ENCODE measurements at places on chromosomes 1 and 21.
A peak's percentile ranks its signal among the peaks of the same experiment; 100 is the strongest.

GRCh38 chr1:234987415-234988154, 141.1 kb downstream of the TOMM20 start:
- H3K4me3 ChIP-seq: no peak overlapping the region
- peaks cover 4% of the 10 kb centered on the region for H3K4me1 ChIP-seq
- H3K27ac ChIP-seq: peak overlapping the region; percentile 62
- no peaks in the 10 kb centered on the region for H3K27me3 ChIP-seq
- DNase-seq: peak; percentile 74
- no peaks in the 10 kb centered on the region for H3K36me3 ChIP-seq

- H3K4me1 ChIP-seq: peaks cover 13% of the 10 kb centered on the region
- no peaks in the 10 kb centered on the region for H3K36me3 ChIP-seq
- no peaks in the 10 kb centered on the region for H3K27me3 ChIP-seq
- no peak overlapping the region for H3K27ac ChIP-seq
Observed at GRCh38 chr1:175870217-175870616, 126.8 kb upstream of the TNR start.

- peak; percentile 68 for DNase-seq
- H3K4me1 ChIP-seq: peaks cover 8% of the 10 kb centered on the region
- H3K4me3 ChIP-seq: peak overlapping the region; percentile 60
- no peaks in the 10 kb centered on the region for H3K27me3 ChIP-seq
Observed at GRCh38 chr1:18949686-18950400, 6.6 kb downstream of the IFFO2 start.

DNA sequence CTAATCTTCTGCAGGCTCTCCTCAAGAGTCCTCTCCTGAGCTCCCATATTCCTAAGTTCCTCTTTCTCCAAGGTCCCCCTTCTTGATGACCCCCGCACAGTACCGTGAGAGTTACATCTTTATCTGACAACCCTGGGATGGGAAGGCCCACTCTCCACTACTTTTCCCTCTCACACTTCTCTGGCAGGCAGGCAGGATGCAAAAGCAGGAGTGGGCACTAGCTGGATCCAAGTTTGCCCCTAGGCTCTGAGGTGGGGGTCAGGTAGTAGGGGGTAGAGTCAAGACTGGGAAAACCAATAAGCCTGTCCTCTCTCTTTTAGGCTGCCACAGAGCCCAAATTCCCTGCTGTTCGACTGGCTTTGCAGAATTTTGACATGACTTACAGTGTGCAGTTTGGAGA, 3.9 kb downstream of the NSUN4 start:
- no peaks in the 10 kb centered on the region for H3K27me3 ChIP-seq
- no peaks in the 10 kb centered on the region for H3K4me1 ChIP-seq
- DNase-seq: no peak

- 0 out of 2 replicates have a peak, but pooled peaks cover 4% of the 10 kb centered on the region for H3K4me1 ChIP-seq
- peaks cover 80% of the 10 kb centered on the region for H3K36me3 ChIP-seq
- no peak overlapping the region for H3K27ac ChIP-seq
- DNase-seq: no peak
Observed at GRCh38 chr1:236545621-236546169, 21.9 kb downstream of the LGALS8 start.

DNA sequence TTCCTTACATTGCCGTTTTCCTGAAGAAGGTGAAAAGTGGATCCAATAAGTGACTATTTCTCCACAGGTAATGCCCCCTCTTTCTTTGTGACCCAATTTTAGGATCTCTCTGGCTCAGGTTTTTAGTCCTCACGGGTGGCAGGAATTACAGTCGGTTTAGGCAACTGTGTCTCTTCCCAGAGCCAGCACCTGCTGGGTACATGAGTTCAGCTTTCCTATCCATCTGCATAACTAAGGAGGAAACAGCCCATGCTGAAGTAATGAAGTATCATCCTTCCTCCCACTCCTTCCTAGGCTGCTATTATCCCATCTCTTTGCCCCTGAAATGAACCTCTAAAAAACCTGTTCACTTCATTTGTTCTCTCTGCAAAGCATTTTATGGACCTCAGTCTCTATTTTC, 544.6 kb downstream of the NEGR1 start:
- peaks cover 6% of the 10 kb centered on the region for H3K4me1 ChIP-seq
- H3K27ac ChIP-seq: no peak overlapping the region
- no peaks in the 10 kb centered on the region for H3K36me3 ChIP-seq
- DNase-seq: peak; percentile 40

DNA sequence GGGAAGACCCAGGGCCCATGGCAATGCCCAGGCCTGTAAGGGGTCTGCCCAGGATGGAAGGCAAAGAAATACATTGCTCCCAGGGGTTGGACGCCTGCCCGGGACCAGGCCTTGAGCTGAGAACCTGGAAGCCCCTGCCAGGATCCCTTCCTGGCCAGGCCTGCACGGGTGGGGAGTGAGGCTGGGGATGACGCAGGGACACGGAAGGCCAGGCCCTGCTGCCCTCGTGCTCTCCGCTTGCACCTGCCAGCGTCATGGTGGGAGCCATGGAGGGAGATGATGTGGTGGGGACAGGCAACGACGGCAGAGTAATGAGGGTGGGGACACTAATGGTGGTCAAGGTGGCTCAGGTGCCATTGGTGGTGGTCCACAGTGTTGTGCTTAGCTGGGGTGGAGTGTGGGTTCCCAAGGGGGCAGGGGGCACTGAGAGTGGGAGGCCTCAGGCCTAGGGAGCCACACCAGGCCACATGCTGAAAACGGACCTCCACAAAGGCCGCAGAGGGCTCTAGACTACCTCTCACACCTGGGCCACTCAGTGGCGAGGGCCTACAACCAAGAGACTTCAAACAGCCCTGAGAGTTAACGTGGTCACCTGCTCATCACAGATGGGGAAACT, 4.3 kb downstream of the HES3 start:
- H3K27ac ChIP-seq: no peak overlapping the region
- H3K4me3 ChIP-seq: peak overlapping the region; percentile 58
- DNase-seq: no peak

DNA sequence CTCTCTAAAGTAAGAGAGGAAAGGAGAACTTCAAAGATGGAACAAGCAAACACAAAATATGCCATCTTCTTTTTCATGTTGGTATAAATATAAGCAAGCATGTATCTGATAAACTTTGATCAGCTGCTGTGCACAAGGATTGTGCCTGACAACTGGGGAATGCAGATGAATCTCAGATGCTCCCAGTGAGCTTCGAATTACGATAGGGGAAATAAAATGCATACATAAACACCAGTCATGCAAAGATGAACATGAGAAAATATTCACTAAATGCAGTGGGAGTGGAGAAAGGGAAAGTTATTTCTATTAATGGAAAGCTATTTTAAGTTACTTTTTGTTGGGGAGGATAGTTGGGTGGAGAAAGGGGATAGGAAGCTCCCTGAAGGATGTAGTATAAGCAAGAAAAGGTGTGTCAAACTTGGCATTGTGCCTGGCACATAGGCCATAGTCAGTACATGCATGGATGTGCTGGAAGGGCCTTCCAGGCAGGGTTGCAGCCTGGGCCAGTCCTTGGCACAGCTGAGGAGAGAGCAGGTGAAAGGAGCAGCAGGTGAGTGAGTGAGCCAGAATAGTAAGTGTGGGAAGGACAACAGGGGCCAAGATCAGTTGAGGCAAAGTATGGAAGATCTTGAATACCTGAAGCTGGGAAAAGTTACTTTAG, 57.8 kb upstream of the PGD start:
- no peak overlapping the region for H3K4me3 ChIP-seq
- no peak for DNase-seq
- H3K4me1 ChIP-seq: no peaks in the 10 kb centered on the region
- H3K36me3 ChIP-seq: peaks cover 63% of the 10 kb centered on the region

DNA sequence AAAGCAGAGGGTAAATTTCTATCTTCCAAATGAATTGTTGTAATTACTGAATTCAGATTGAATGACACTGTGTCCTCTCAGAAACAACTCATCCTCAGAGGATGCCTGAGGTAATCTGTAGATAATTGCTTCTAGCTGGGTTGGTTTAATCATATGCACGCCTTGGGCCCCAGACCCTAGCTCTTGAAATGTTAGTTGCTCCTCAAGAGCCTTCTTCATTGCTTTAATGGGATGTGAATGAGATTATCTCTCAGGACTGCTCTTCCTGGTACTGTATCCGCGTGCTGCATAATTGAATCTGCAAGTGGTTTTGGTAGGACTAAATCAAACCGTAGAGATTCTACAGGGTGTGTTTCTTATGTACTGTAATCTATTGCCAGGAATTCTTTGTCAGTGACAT, 569.3 kb upstream of the NEGR1 start:
- H3K4me3 ChIP-seq: no peak overlapping the region
- no peaks in the 10 kb centered on the region for H3K27me3 ChIP-seq
- no peak for DNase-seq
- H3K36me3 ChIP-seq: no peaks in the 10 kb centered on the region
- H3K4me1 ChIP-seq: peaks cover 7% of the 10 kb centered on the region
- H3K27ac ChIP-seq: no peak overlapping the region

DNA sequence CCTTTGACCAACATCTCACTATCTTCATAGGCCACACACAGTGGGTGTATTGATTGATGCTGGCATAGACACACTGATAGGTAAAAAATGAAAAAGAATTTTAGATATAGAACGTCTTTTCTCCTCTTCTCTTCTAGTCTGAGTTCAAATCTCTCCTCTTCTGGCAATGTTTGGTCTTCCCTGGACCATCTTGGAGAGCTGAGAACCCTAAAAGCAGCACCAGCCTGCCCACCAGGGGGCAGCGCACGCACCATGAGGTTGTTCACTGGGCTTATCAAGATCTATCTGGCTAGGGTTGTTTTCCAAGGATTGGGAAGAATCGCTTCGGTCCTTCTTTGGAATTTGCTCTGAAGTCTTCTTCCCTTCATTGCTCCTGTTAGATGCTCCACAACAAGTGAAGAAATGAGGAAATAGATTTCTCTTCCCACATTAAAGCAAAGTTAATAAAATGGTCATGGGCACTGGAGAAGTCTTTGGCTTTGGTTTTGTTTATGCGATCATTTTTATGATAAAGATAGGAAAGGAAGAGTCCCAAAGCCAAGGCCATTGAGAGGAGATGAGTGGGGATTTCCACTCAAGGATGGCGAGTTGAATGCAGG, 104.0 kb upstream of the OLIG2 start:
- no peaks in the 10 kb centered on the region for H3K27me3 ChIP-seq
- H3K4me1 ChIP-seq: peaks cover 2% of the 10 kb centered on the region
- peaks cover 5% of the 10 kb centered on the region for H3K36me3 ChIP-seq
- no peak overlapping the region for H3K4me3 ChIP-seq

DNA sequence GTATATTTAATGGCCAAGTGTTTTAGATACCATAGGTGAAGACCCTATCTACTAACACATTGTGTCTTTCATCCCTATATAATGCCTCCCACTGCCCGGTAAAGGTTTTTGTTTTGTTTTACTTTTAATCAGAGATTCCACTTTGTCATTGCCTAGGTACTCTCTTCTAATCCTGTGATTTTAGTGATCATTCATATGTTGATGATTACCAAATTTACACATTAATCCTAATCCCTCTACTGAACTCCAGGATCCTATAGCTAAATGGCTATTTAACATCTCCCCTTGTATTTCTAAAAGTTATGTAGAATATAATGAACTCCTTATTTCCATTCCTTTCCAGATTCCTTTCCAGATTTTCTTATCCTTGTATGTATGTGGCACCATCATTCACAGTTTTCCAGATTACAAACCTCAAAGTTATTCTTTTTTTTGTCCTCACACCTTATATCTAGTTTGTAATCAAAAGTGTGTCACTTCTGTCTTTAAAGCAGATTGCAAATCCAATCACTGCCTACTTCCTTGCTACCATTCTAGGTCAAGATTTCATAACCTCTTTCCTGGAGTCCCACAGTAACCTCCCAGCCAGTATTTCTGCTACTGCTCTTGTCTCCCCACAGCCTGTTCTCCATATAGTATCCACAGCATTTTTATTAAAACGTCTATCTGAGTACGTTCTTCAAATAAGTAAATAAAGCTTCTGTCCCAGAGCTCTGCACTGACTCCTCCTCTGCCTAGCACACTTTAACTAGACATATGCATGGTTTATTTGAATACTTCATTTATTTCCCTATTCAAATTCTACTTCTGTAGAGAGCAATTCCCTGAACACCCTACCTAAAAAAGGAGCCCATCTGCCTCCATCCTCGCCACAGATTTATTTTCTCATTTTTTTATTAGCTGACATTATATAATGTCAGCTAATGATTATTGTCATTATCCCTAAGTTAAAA, 157.8 kb downstream of the KCNT2 start:
- no peak for DNase-seq
- H3K27ac ChIP-seq: no peak overlapping the region
- no peaks in the 10 kb centered on the region for H3K27me3 ChIP-seq
- H3K4me3 ChIP-seq: peak overlapping the region; percentile 2
- H3K4me1 ChIP-seq: peaks cover 4% of the 10 kb centered on the region

DNA sequence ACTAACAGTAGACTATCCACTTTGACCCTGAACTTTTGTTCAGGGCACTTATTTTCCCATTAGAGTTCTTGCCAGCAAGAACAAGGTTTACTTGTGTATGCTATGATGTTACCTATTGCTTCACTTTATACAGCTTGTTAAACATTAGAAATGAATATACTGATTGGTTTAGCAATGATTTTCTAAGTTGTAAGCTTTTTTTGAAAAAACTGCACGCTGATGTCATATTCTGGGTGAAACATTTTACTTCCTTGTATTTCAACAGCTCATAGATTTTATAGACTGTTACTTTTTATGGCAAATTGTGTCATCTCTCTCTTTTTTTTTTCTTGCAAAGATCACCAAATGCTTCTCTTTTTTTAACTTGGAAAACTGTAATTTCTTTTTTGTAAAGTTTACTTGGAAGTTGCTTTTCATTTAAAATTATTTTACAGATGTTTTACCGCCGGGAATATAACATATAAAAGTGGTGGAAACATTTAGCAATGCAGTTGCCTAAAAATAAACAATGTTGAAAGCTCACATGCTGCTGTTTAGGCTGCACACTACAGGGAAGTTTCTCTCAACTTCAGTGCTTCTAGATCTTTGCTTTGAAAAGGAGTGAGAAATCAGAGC, 215.3 kb upstream of the NFIA start:
- no peak overlapping the region for H3K4me3 ChIP-seq
- H3K27ac ChIP-seq: no peak overlapping the region
- no peaks in the 10 kb centered on the region for H3K36me3 ChIP-seq
- DNase-seq: no peak
- peaks cover under 1% of the 10 kb centered on the region for H3K4me1 ChIP-seq

- no peak overlapping the region for H3K27ac ChIP-seq
- no peaks in the 10 kb centered on the region for H3K36me3 ChIP-seq
- no peaks in the 10 kb centered on the region for H3K27me3 ChIP-seq
- no peak for DNase-seq
Observed at GRCh38 chr21:25776440-25776839, 41.7 kb downstream of the GABPA start.

DNA sequence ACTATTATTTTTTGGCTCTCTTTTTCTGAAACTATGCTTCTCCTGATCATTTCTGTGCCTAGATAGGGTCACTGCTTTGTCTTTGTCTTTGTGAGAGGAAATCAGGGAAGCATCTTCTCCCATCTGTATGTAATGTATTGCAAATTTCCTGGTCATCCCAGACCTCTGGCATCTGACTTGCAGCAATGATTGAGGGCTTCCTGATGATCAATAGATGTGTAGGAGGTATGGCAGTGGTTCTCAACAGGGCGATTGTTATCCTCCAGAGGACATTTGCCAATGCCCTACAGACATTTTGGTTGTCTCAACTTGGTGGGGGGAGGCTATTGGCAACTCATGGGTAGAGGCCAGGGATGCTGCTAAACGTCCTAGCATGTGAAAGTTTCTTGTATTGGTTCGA, 64.7 kb downstream of the RGL1 start:
- H3K4me1 ChIP-seq: peaks cover 6% of the 10 kb centered on the region
- H3K27me3 ChIP-seq: no peaks in the 10 kb centered on the region

All from H9 (cell line).